Kidney epithelial cell (primary cell): ENCODE measurements at places on chromosomes 2 and 18.

GRCh38 chr2:96876269-96877041 is 6.6 kb upstream of the SEMA4C start:
- DNase-seq = no peak

- DNase-seq = no peak
Measured at GRCh38 chr18:77993188-77993981, 743.7 kb downstream of the GALR1 start.

DNA sequence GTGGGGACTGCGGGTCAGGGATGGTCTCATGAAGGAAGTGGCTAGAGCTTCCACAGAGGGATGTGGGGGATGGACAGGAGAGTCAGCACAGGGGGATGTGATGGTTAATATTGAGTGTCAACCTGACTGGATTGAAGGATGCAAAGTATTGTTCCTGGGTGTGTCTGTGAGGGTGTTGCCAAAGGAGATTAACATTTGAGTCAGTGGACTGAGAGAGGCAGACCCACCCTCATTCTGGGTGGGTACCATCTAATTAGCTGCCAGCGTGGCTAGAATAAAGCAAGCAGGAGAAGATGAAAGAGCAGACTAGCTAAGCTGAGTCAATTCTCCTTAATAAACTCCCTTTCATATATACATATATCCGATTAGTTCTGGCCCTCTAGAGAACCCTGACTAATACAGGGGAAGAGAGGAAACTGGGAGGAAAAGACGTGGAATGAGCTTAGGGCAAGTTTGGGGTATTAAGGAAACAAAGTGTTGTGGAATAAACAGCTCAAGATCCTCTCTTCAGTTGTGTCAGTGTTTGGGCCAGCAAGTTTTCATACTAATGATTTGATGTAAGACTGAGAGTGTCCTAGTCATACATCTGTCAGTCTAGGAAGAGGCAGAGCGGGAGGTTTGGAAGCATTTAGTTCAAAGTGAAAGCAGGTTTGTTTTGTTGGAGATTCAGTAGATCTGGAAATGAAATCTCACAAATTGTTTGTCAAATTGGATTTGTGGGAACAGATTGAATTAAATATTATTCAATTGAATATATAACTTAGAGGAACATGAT is 135.2 kb upstream of the NT5C1B start:
- DNase-seq = no peak

DNA sequence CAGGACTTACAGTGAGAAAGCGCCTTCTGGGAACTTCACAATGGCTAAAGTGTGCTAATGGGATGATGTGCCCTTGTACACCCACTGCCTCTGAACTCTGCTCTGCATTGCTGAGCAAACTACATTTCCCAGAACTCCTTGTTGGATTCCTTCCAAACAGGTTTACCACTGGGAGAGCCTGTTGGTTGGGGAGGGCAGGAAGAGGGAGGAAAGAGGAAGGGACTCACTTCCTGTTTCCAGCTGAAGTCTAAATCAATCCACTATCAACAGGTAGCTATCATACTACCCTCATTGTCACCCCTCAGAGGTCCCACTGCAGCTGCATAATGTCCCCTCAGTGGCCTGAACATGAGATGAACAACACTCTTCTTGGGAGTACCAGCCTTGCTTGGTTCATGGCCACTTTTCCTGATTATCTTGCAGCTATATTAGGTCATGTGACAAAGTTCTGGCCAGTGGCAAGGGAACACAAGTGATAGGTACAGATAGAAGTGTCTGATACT is 109.7 kb downstream of the MSH2 start:
- no peak for DNase-seq

- peak; percentile 77 for DNase-seq
Measured at GRCh38 chr2:75523313-75524275, 37.1 kb downstream of the EVA1A start.

- no peak for DNase-seq
Measured at GRCh38 chr2:14255135-14255820, 377.2 kb upstream of the LRATD1 start.

GRCh38 chr2:238497610-238498005 is 70.9 kb downstream of the ASB1 start:
- DNase-seq = no peak

GRCh38 chr18:22551536-22552151 is 133.9 kb upstream of the CTAGE1 start:
- peak; percentile 99 for DNase-seq

- no peak for DNase-seq
Measured at GRCh38 chr18:8610459-8610851, 1.2 kb downstream of the RAB12 start.

GRCh38 chr2:231184319-231184718 is 14.1 kb upstream of the ARMC9 start:
- no peak for DNase-seq

DNA sequence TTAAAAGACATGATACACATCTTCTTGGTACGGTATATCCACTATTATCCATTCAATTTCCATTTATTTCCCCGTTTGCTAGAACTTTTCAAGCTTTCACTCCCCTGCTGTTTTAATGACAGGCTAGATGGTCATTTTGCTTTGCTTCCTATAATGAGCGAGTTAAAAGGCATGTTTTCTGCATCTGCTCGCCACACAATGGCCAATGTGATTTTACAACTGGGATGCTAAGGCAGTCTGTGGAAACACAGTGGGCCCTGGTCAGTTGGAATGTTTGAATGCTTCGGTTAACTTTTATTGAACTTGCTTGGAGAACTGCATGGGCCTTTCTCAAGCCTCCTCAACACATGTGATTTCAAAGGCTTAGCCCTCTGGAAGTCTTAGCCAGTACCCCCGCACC is 48.4 kb upstream of the TNP1 start:
- DNase-seq = no peak

GRCh38 chr2:175557810-175558377 is 376.4 kb upstream of the ATP5MC3 start:
- no peak for DNase-seq

- DNase-seq = no peak
Measured at GRCh38 chr2:9331704-9332103, 91.6 kb downstream of the ITGB1BP1 start.

GRCh38 chr18:28684746-28685355 is 507.9 kb upstream of the CDH2 start:
- DNase-seq = no peak

- DNase-seq = no peak
Measured at GRCh38 chr2:201840726-201841125, 34.4 kb downstream of the CDK15 start.

- DNase-seq = no peak
Measured at GRCh38 chr18:70022636-70023035, 75.0 kb upstream of the CD226 start.

DNA sequence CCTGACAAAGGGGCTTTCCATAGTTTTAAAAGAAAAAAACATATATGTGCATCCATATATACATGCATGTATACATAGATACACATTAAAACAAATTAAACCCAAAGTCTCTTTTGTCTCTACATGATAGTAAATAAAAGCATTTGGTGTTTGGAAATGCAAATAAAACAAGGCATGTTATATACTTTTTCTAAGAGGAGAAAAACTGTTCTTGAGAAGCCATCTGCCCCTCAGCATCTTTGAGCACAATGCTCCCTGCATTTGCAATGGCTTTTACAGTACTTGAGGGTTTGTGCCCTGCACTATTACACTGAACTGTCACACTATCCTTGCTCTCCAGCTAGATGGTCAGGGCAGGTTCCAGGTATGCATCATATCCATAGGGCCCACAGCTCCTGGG is 210.2 kb downstream of the L3MBTL4 start:
- DNase-seq = no peak

- no peak for DNase-seq
Measured at GRCh38 chr2:71531522-71532047, 78.2 kb downstream of the DYSF start.

DNA sequence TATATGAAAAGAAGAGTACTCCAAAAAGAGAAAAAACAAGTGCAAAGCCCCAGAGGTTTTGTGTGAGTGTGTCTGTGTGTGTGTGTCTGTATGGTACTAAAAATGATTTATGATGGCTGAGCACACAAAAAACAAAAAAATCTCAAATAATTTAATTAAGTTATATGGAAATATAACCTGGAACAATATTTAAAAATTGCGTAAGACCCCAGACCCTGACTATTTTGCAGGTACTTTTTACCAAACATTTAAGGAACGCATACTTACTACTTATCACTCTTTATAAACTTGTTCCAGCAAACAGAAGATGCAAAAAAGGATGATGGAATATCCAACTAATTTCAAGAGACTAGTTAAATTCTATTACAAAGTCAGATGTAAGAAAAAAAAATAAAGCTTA is 317.4 kb upstream of the KCNH7 start:
- DNase-seq = no peak

GRCh38 chr2:18455236-18455862 is 105.1 kb downstream of the RDH14 start:
- no peak for DNase-seq

GRCh38 chr2:20562540-20563225 is 88.2 kb downstream of the HS1BP3 start:
- no peak for DNase-seq

GRCh38 chr2:38546585-38546984 is 56.1 kb downstream of the HNRNPLL start:
- DNase-seq = no peak

GRCh38 chr2:41998186-41999127 is 49.4 kb upstream of the PKDCC start:
- no peak for DNase-seq

DNA sequence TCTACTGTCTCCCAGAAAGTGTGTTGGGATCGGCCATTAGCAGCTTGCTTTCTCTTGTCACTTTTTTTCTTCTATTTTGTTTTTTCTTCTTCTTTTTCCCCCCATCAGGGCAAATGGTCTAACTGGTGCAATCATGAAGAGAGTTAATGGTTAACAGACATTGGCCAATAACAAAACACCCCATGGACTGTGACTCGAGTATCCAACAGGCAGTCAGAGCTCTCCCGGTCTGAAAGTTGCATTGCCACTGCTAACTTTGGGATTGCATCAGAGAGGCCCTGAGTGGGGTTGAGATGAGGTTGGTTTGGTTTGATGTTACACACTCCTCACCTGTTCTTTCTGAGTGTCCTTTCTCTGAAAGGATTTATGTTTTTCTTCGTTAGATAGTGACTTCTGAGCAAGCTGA is 12.9 kb upstream of the SNORC start:
- peak; percentile 66 for DNase-seq

DNA sequence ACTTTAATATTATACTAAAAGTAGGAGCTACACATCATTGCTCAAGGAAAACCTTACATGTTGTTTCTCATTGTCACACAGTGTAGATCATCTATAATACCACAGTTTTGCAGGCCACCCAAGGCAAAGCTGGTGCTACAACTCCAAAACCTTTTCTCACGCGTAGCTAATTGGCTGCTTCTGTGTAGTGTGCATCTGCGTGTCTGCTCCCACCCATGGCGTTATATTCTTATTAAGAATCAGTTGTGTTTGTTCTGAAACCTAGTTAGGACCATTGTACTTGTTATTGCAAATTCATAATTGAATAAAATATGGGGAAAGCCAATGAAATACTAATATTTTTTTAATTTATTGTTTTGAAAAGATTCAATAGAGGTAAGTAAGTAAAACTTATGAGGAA is 83.9 kb downstream of the RBM43 start:
- DNase-seq = no peak

DNA sequence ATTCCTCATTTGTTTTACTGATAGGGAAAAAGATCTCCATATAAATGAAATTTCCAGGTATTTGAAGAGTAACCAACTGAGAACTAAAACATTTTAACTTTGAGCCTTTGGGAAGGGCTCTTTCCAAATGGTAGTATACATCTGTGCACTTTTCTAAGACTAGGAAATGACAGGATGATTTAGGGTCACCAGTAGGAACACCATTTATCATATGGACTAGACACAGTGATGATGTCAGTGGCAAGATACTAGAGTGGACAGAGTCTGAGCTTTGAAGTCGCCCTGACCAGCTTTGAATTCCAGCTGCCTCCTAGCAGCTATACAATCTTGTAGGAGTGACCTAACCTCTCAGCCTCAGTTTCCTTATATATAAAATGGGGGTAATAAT is 56.4 kb downstream of the E2F6 start:
- DNase-seq = no peak
